Stimulated activated CD4-positive, alpha-beta T cell treated with anti-CD3 and anti-CD28 coated beads, Interleukin-1b, Interleukin-23, amount 100 ng/mL, for 1 hour (primary cell): ENCODE measurements at places on chromosomes 4 and X.

DNA sequence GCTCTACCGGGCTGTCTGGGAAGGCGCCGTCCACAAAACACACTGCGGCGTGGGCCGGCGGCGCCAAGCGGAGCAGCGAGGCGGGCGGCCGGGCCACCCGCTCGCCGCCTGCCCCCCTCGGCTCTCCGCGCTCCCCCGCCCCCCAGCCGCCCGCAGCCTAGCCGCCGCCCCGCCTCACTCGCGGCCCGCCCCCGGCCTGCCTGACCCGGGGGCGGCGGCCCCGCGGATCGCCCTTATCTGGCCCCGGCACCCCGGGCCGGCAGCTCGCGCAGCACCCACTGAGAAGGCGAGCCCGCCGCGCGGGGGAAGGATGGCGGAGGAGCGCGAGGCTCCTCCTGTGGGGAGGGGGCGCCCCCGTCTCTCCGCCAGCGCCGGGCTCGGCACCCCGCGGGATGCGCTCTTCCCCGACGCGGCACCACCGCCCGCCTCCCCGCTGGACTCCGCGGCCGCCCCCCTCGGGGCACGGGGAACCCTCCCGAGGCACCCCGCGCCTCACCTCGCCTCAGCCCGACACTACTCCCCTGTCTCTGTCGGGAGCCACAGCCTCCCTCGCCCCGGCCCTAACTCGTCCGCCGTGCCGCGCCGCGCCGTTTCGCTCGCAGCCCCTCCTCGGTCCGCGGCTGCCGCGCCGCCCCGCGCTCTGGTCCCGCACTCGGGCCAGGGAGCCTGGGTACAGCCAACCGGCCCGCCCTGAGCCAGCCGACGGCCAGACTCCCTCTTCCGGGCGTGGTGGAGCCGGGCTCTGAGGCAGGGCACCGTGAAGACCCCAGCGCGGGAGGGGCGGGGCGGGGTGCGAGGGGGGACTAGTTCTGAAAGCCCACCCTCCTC lies 566 bp downstream of the ATP11C start:
- DNase-seq: no peak

- no peak for DNase-seq
These were observed 290.9 kb upstream of the LDB2 start for GRCh38 chr4:17189401-17189720.

DNA sequence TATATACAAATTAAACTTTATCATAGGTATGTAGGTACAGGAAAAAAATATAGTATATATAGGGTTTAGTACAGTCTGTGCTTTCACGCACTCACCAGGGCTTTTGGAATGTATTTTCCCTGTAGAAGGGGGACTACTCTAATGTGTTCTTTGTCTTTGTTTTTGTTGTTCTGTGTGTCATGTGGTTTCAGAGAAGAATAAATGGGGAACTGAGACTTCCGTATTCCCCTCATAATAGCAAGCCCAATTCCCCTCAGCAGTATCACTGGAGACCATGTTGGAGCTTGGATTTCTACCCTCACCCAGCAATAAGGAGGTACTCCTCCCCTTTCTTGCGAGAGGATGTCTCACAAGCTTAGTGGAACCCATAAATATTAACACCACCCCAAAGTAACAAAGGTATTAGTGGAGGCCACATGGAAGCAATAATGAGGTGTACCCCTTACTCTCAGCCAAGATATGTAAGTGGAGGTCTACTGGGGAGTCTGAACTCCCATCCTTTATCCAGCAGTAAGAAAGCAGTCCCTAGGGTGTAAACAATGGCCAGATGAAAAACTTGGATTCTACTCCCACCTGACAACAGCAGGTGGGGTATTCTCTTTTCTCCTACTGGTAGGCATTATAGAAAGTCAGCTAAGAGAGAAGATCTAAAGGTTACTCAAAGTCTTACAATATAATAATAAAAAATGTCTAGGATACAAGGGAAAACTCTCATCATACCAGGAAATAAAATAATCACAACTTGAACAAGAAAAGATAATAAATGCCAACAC lies 805.4 kb upstream of the GALNTL6 start:
- DNase-seq: no peak

GRCh38 chrX:132651421-132652086 lies 162.7 kb upstream of the MBNL3 start:
- DNase-seq: no peak

GRCh38 chr4:113144091-113144490 lies 94.6 kb downstream of the ANK2 start:
- no peak for DNase-seq

DNA sequence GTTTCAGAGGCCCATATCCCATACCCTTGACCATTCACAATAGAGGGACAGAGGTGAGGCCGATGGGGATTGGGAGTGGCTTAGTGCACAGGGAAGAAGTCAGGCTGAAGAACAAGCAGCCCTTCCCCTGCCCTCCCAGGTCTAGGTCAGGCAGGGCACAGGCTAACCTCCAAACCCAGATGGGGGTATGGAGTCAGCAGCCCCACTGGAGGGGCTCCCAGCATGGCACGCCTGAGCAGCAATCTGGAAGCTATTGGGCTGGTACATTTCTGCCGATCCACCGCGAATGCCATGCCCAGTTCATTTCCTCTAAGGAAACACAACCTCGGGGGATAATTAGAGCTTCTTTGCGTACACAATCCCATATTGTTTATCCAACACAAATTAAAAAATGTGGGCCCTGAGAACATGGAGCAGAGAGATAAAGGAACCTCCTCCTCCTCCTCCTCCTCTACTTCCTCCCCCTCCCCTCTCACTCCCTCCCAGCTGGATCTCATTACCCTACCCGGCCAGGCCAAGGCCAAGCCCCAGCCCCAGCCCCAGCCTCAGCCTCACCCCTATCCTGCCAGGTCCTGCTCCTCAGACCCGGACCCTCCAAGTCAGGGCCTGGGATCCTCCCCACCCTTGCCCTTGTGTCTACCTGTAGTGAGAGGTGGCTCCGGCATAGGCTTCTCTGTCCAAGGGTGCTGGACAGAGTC lies 83.0 kb downstream of the PJA1 start:
- no peak for DNase-seq

GRCh38 chr4:90074322-90074886 lies 52.8 kb upstream of the CCSER1 start:
- no peak for DNase-seq

DNA sequence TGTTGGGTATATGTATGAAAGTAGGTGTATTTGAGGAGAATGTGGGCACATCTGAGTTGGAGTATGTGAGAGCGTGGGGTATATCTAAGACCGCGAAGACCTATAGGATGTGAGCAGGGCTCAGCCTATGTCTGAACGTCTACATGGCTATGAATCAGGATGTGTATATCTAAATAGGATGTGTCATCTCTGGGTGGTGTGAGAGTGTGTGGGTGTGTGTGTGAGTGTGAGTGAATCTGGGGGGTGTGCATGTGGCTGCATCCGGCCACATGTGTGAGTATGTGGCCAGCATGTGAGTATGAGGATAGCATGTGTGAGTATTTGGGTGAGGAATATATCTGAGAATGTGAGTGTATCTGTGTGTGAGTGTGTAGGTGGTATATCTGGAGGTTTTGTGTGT lies 7.7 kb downstream of the GPR173 start:
- DNase-seq: no peak

DNA sequence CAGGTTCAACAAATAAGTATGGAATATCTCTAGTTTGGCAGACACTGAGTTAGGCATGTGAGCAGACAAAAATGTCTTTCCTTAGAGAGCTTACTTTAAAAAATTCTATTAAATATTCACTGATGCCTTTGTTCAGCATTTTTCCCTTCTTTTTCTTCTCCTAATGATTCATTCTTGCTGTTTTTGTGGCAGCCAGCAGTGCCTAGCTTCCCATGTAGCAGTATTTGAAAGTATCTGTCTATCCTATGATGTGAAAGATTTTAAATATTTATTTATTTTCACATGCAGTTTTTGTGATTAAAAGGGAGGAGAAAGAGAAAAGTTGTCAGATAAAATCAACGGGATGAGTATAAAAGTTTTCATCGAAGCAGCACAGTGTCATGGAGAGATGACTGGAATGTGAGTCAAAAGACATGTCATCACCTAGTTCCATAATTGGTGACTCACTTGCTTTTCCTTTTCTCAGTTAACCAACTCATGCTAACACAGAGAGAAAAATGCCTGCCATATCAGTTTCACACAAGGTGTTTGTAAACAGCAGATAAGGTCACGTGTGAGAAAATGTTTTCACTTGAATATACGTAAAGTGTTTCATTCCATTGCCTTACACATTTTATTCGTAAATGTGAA lies 69.8 kb downstream of the BMPR1B start:
- no peak for DNase-seq

- no peak for DNase-seq
These were observed 49.4 kb downstream of the MCUB start for GRCh38 chr4:109609431-109609830.

DNA sequence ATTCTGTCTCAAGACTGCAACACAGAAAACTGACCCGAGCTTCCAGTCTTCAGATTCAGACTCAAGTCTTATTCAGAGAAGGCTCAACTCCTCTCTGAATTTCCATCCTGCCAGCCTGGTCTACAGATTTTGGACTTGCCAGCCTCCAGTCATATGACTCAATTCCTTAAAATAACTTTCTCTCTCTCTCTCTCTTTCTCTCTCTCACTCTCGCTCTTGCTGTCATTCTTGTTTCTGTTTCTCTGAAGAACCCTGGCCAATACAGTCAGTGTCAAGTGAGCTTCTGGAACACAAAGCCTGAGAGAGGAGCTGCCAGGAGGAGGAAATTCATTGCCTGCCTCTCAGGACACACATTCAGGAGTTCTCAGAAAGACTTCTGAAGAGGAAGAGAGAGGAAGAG lies 154.9 kb downstream of the PARM1 start:
- DNase-seq: no peak

GRCh38 chr4:1851160-1851559 lies 4.8 kb downstream of the LETM1 start:
- no peak for DNase-seq

GRCh38 chrX:15016051-15016450 lies 142.8 kb downstream of the MOSPD2 start:
- DNase-seq: no peak

GRCh38 chr4:151489462-151490203 lies 80.7 kb downstream of the FHIP1A start:
- no peak for DNase-seq

GRCh38 chr4:135123632-135124031 lies 922.0 kb upstream of the PABPC4L start:
- no peak for DNase-seq

- DNase-seq: no peak
These were observed 115.1 kb downstream of the PPP3CA start for GRCh38 chr4:101232074-101232776.

- no peak for DNase-seq
These were observed 10.7 kb upstream of the PCYT1B start for GRCh38 chrX:24657671-24658386.

DNA sequence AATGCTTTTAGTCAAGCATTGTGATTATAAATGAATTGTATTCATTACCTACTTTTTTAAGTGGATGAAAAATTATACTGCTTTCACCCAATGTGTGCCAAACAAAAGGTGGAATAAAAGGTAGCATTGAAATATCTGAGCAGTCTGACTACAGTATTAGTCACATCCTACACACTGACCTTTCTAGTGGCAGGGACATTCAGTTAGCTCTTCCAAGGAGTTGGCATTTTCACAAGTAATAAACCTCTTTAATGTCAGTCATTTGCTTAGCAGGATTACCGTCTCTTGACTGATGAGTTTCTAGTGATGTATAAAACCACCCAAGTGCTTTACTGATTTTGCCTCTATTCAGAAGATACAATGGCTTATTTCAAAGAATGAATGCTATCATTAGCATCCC lies 687.9 kb downstream of the ARAP2 start:
- DNase-seq: no peak

- no peak for DNase-seq
These were observed 337.0 kb downstream of the PDGFC start for GRCh38 chr4:156634612-156635011.

DNA sequence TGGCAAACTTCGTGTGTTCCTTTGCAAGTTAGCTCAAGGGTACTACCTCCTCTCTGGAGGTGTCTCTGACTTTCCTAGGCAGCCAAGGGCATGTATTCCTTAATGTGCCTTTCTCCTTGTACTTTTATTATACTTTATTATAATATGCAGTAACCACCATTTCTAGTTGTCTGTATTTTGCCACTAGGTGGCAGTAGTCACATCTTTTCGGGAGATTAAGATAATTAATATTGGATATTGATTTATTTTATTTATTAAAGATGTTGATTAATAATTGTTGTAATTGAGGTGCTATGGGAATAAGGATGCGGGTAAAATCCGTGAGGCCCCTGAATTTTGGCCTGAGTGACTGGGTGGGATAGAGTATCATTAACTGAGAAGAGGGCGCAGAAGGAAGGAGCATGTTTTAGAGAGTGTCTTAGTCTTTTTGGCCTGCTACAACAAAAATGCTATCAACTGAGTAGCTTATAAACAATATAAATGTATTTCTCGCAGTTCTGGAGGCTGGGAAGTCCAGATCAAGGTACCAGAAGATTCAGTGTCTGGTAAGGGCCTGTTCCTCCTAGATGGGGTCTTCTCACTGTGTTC lies 153.3 kb downstream of the TMEM164 start:
- DNase-seq: no peak

- no peak for DNase-seq
These were observed 20.9 kb upstream of the MTM1 start for GRCh38 chrX:150547375-150548115.

GRCh38 chr4:150682126-150682525 lies 100.2 kb downstream of the MAB21L2 start:
- DNase-seq: no peak

GRCh38 chr4:166279261-166279660 lies 406.2 kb downstream of the TLL1 start:
- no peak for DNase-seq

GRCh38 chr4:2059726-2060602 lies 837 bp downstream of the NAT8L start:
- no peak for DNase-seq

GRCh38 chr4:174396599-174397110 lies 112.9 kb downstream of the CEP44 start:
- DNase-seq: no peak

DNA sequence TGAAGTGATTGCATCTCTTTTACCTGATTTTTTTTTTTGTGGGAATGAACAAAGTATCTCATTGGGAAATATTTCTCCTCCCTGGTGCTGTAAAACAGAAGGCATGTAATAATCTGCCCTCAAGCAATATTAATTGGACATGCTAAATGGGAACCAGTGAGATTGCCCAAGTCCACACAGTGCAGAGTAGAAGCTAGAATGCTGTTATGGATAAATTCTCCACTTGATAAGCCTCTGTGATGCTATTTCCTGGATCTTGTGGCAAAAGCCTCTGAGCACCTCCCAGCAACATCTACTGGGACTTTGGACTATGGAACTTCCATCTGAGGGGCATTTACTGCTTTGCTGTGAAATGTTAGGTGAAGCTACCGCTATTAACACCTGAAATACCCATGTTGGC lies 46.9 kb upstream of the YTHDC1 start:
- DNase-seq: no peak

DNA sequence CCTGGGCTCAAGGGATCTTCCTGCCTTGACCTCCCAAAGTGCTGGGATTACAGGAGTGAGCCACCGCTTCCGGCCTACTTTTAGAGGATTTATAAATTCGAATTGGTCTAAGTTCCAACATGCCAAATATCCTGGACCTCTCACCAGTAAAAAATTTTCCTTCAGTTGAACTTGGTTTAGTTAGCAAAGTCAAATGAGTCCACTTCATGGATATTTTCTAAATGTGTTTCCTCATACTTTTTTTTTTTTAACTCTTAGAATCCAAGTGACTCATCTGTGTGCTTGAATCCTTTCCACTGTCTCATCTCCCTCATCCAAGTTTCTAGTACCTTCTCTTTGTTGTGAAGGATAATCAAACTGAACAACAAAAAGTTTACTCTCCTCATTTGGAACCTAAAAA lies 49.7 kb downstream of the RBM47 start:
- no peak for DNase-seq

GRCh38 chrX:7586126-7586525 lies 256.8 kb upstream of the VCX start:
- DNase-seq: no peak

GRCh38 chr4:54657185-54657550 lies 589 bp upstream of the KIT start:
- no peak for DNase-seq
